ENCODE measurements at places on chromosomes 3 and 15. TPM values are rescaled to one million over a fixed set of nuclear protein-coding genes. Genes with fewer than 3 reads are reported as not detected.
A peak's percentile ranks its signal among the peaks of the same experiment; 100 is the strongest.

GRCh38 chr3:183449391-183449790, 21.0 kb upstream of the MCF2L2 start:
- no peak for DNase-seq

HCLS1 gene
- 6.3 TPM for polyA plus RNA-seq

- DNase-seq: peak; percentile 83
Observed at GRCh38 chr15:63504247-63504978, at the start of gene USP3. USP3 (plus strand) TSS chr15:63504593; CDS start chr15:63504740, 147 bp downstream.

- no peak for DNase-seq
Observed at GRCh38 chr15:28086175-28086703, 12.9 kb downstream of the OCA2 start.

All from forelimb muscle (tissue), 1 donor.